ENCODE measurements at places on chromosomes 3 and 15. TPM values are rescaled to one million over a fixed set of nuclear protein-coding genes. Genes with fewer than 3 reads are reported as not detected.

ITIH1 gene
- 0.98 TPM for total RNA-seq

NTRK3 gene
- 4.9 TPM for total RNA-seq

CORO2B gene
- total RNA-seq, result 4.7 TPM

DNA sequence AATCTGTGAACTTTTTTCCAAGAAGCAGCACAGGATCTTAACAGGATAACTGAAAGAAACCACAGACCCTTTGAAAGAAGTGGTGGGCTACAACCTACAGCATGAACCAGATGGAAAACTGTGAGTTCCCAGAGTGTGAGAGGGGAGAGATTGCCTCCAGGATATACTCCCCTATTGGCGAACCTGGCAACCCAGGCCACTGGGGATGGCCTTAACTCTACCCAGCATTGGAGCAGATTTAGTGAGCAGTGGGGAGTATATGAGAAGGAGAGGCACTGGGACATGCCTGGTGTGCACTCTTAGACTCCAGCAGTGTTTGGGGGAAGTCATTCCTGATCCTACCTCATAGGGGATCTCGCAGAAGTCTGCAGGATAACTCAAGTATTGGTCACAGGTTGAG is 201.0 kb upstream of the TP63 start:
- H3K27me3 ChIP-seq, result no peaks in the 10 kb centered on the region
- no peak for DNase-seq
- H3K4me3 ChIP-seq, result no peak overlapping the region
- H3K36me3 ChIP-seq, result no peaks in the 10 kb centered on the region
- no peak overlapping the region for H3K27ac ChIP-seq
- H3K4me1 ChIP-seq, result no peaks in the 10 kb centered on the region

DNA sequence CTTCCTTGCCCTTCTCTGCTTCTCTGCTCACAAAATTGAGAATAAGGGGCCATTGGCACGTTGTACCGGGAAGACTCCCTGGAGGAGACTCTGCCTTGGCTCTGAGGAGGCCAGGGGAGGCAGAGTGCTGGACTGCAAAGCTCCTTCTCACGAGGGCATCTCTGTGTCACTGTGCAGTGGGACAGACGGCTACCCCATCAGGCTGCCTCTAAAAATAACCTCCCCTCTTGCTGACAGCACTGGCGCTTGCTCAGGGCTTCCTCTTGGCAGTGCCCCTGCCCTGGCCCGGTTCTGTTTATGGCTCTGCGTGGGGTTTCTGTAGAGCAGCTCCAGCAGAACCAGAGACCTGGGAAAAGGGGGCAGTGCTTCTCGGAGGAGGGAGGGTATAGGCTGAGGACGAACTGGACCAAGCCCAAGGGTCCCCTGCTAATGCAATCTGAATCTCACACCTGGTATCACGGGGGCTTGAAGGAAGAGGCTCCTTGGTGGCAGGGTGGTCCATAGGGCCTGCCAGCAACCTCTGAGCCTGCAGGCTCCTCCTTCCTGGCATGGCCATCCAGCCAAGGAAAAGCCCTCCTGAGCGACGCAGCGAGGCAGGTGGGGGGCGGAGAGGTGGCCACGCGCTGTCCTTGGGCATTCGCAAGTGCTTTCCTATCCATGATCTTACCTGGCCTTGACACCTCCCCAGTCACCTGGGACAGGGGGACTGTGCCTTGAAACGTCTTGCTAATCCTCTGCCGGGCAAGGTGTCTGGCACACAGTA is 63.3 kb upstream of the TLE3 start:
- no peak overlapping the region for H3K4me3 ChIP-seq
- no peak for DNase-seq
- no peaks in the 10 kb centered on the region for H3K27me3 ChIP-seq
- H3K27ac ChIP-seq, result no peak overlapping the region
- H3K36me3 ChIP-seq, result no peaks in the 10 kb centered on the region
- H3K4me1 ChIP-seq, result peaks cover 20% of the 10 kb centered on the region

GRCh38 chr3:81793410-81793809 is 32.0 kb upstream of the GBE1 start:
- H3K4me1 ChIP-seq, result no peaks in the 10 kb centered on the region
- H3K36me3 ChIP-seq, result no peaks in the 10 kb centered on the region
- H3K27me3 ChIP-seq, result no peaks in the 10 kb centered on the region
- H3K27ac ChIP-seq, result no peak overlapping the region

- H3K36me3 ChIP-seq, result no peaks in the 10 kb centered on the region
- H3K27me3 ChIP-seq, result no peaks in the 10 kb centered on the region
- H3K27ac ChIP-seq, result peak overlapping the region; percentile 37
- H3K4me3 ChIP-seq, result no peak overlapping the region
- peaks cover 56% of the 10 kb centered on the region for H3K4me1 ChIP-seq
These were observed 51.3 kb downstream of the CYP11A1 start for GRCh38 chr15:74316141-74316540.

CCR8 gene
- not detected for total RNA-seq

AMT gene
- total RNA-seq, result 6.1 TPM

DNA sequence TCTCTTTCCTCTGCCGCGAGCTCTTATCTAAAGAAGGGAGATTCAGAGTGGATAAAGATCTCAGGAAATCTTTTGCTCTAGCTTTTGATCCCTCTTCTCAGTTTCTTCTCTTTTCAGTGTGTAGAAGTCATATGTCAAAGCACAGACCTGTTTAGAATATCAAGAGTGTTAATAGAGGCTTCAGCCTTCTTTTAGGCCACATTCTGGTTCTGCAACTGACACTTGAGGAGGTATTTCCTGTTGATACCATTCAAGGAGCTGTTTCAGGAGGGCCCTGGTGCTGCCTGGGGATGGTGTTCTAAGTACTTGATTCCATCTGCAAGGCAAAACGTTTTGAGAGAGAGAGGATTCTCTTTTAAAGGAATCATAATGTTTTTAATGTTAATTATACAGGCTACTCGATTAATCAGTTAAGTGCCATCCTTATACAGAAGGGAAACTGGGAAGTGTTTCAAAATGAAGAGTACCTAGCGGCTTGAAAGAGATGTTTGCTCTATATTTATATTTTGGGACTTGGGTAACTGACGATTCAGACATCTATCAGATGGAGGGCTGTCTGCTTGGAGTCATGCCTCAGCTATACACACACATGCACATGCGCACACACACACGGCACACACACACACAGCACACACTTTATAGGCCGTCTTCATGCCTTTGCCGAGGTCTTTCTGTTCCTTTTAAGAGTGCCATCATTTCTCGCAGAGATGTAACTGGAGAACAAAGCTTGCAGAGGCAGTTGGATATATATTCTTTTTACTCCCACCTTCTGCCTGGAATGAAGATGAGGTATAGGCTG is 313.9 kb downstream of the PTPRG start:
- no peak overlapping the region for H3K4me3 ChIP-seq
- DNase-seq, result no peak
- H3K4me1 ChIP-seq, result no peaks in the 10 kb centered on the region
- H3K36me3 ChIP-seq, result no peaks in the 10 kb centered on the region
- H3K27ac ChIP-seq, result no peak overlapping the region

DNA sequence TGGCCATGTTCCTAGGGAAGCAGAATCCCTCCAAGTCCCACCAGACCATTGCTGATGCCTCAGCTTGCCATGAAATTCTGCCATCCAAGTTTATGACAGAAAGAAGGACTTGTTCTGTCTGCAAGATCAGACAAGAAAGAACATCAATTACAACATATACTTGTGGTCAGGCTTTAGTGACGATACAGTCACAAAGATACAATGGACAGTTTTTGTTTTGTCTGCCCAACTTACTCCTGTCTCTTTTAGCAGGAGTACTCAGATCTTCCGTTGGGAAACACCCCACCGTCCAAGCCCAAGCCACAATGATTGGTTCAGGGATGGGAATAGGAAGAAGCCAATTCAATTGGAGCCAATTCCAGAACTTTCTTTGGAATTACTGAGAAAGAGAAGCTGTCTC is 15.7 kb downstream of the KLHL6 start:
- no peak overlapping the region for H3K27ac ChIP-seq
- no peak for DNase-seq
- no peaks in the 10 kb centered on the region for H3K36me3 ChIP-seq
- no peaks in the 10 kb centered on the region for H3K4me1 ChIP-seq
- no peak overlapping the region for H3K4me3 ChIP-seq

STARD5 gene
- total RNA-seq, result 28.0 TPM

DNA sequence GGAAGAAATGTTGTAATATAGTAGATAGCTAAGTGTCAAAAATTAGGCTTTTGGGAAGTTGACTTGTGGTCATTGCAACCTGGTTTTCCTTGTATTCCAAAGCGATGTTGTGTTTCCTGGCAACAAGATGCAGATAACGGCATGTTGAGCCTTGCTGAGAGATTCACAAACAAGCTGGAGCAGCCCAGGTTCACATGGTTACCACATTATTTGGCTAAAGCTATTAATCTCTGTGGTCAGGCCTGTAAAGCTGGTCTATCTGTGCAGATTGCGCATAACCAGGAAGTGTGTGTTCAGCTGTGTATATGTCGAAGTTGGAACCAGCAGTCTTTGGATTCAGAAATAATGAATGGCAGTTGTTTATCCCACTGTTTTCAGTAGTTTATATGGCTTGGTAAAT is 6.6 kb downstream of the TIPARP start:
- H3K27me3 ChIP-seq, result no peaks in the 10 kb centered on the region
- peak overlapping the region; percentile 16 for H3K4me3 ChIP-seq
- peak overlapping the region; percentile 15 for H3K27ac ChIP-seq

DNA sequence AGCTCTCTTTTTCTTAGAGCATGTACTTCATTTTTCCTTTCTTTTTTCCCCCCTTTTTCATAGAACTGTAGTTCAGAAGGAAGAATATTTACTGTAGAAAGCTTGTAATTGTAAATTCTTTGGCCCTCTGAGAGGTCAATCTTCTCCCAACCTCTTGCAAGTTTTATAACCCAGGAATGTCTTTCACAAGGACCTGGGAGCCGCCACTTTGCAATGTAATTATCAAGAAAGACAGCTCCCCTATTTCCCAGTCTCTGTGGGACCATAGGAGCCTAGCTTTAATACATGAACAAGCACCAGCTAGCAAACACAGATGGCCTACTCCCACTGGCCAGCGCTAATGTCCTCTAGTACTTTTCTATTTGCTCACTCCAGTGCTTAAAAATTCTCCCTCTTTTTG is 51.4 kb downstream of the NFKBIZ start:
- H3K27me3 ChIP-seq, result no peaks in the 10 kb centered on the region
- H3K4me3 ChIP-seq, result no peak overlapping the region
- H3K27ac ChIP-seq, result no peak overlapping the region
- peaks cover 4% of the 10 kb centered on the region for H3K4me1 ChIP-seq
- no peak for DNase-seq

GRCh38 chr15:89780601-89781000 is 4.5 kb downstream of the MESP2 start:
- no peaks in the 10 kb centered on the region for H3K27me3 ChIP-seq
- H3K27ac ChIP-seq, result peak overlapping the region; percentile 53
- H3K36me3 ChIP-seq, result no peaks in the 10 kb centered on the region
- DNase-seq, result no peak

CLASP2 gene
- 69.5 TPM for total RNA-seq

DNA sequence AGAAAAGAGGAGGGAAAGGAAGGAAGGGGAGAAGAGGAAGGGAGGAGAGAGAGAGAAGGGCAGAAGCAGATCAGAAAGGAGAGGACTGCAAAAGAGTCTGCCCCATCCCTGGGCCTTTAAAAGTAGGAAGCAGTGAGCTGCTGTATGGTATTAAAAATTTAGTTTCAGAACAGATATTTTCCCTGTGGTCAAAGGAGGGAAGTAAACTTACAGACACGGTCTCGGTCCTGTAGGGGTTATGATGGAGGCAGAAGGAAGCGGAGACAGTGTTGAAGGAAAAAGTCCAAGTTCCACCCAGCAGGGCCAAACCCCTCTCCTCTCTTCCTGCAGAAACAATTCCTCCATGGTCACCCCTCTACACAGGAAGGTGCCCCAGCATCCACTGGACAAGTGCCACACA is 122.0 kb upstream of the PROK2 start:
- no peak for DNase-seq
- no peak overlapping the region for H3K4me3 ChIP-seq
- peaks cover 10% of the 10 kb centered on the region for H3K4me1 ChIP-seq
- H3K36me3 ChIP-seq, result no peaks in the 10 kb centered on the region
- H3K27me3 ChIP-seq, result no peaks in the 10 kb centered on the region
- H3K27ac ChIP-seq, result no peak overlapping the region

SLC12A8 gene
- total RNA-seq, result 6.1 TPM

- no peaks in the 10 kb centered on the region for H3K36me3 ChIP-seq
- no peak for DNase-seq
- no peaks in the 10 kb centered on the region for H3K27me3 ChIP-seq
- no peak overlapping the region for H3K27ac ChIP-seq
- H3K4me1 ChIP-seq, result peaks cover 21% of the 10 kb centered on the region
- no peak overlapping the region for H3K4me3 ChIP-seq
These were observed 64.2 kb downstream of the MYLK start for GRCh38 chr3:123819949-123820348.

DNA sequence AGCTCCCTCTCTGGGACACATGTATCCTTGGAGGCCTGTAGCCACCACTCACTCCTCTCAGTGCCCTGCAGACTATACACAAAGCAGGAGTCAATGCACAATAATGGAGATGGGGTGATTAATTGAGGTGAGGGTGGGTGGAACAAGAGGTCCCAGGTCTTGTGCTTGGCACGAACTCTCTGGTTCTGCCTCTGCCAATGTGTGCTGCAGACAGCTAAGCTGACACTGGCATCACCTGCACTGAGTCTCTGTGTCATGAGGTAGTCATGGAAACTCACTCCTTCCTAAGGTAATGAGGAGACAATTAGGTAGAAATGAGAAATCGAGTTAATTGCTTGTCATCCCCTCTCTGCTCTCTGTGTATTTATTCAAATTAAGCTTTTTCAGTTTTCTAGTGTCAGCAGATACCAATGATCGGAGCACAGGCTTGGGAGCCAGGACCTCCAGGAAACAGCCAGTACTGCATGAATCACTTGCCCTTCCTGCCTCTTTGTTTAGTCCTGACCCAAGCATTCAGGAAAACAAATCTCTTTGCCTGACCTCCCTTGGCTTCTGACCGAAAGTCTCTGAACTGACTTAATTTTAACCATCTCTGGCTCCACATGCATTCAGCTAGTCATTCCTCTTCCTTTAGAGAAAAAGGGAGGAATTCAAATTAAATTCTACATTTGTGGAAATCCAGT is 56.7 kb downstream of the DRD3 start:
- H3K36me3 ChIP-seq, result no peaks in the 10 kb centered on the region
- peak overlapping the region; percentile 33 for H3K27ac ChIP-seq
- H3K4me3 ChIP-seq, result no peak overlapping the region
- no peak for DNase-seq
- no peaks in the 10 kb centered on the region for H3K4me1 ChIP-seq

GRCh38 chr15:63442080-63442479 is 60.4 kb upstream of the CA12 start:
- H3K27me3 ChIP-seq, result no peaks in the 10 kb centered on the region
- H3K36me3 ChIP-seq, result no peaks in the 10 kb centered on the region
- H3K27ac ChIP-seq, result no peak overlapping the region
- no peak for DNase-seq
- H3K4me1 ChIP-seq, result peaks cover 2% of the 10 kb centered on the region

CCNB2 gene
- total RNA-seq, result 5.9 TPM

COL6A5 gene
- not detected for total RNA-seq

- H3K4me1 ChIP-seq, result no peaks in the 10 kb centered on the region
- H3K27me3 ChIP-seq, result no peaks in the 10 kb centered on the region
- no peak overlapping the region for H3K27ac ChIP-seq
- H3K4me3 ChIP-seq, result no peak overlapping the region
- no peak for DNase-seq
These were observed 42.0 kb upstream of the IMPG2 start for GRCh38 chr3:101362406-101362805.
